ENCODE measurements at places on chromosomes 7 and 10.

DNA sequence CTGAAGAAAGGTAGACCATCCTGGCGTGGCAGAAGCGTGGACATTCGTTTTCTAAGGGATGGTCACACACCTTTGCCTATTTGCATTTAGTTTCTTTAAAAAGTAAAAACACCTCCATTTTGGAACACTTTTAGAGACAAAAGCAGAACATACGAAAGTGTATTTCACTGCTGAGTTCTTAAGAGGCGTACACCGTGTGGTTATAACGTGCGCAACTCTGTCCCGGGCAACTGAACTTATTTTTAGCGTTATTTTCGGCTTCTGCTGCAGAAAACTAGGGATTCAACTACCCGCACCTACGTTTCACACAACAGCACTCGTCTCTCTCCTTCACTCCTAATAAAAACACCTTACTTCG lies 557 bp upstream of the LSM8 start:
- no peak for DNase-seq

DNA sequence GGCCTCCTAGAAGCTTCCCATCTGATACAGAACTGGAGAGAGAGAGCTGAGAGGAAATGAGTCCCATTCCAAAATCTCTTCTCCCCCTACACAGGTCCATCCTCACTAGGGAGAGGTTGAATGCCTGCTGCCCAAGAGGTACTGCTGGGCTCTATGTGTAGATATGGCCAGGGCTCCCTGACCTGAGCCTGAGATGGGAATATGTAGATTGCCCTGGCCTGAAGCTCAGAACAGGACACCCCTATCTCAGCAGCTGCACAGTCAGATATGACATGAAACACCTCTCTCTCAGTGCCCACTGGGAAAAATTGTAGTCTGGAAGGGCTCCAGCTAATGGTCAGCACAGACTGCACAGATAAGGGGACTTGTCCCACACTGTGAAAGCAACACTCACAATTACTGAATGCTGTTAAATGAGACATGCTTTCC lies 3.1 kb upstream of the IFIT1B start:
- DNase-seq = no peak

- no peak for DNase-seq
Measured at GRCh38 chr7:45937301-45937700, 16.2 kb upstream of the IGFBP3 start.

DNA sequence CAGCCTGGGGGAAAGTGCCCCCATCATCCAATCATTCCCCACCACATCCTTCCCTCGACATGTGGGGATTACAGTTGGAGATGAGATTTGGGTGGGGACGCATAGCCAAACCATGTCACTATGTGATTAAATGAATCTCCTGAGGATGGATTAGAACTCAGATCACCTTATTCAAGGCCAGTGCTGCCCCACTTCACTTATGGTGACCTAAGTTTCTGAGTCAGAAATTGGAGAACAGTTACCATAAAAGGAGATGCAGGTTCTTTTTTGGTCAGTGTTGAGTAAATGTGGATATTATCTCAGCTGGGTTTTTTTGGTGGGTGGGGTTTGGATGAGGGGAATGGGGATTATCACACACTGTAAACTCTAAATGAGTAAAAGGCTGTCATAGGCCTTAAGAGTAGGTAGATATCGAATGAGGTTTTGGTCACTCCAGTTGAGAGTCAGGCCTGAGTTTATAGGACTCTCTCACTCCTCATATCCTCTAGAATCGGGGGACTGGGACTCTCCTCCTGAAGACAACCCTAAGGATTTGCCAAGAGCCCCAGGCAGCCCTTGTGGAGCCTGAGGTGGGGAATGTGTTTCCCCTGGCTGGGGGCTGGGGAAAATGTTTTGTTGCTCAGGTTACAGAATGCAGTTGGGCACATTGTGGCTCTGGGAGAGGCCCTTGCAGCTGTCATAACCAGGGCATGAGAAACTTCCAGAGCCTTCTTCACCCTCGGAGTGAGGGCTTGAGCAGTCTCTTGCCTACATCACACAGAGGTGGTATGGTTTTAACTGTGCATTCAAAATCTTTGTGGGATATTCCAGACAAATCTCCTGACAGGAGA lies 213.0 kb downstream of the BAMBI start:
- DNase-seq = no peak

- DNase-seq = no peak
Measured at GRCh38 chr7:115816318-115816974, 214.1 kb downstream of the TFEC start.

DNA sequence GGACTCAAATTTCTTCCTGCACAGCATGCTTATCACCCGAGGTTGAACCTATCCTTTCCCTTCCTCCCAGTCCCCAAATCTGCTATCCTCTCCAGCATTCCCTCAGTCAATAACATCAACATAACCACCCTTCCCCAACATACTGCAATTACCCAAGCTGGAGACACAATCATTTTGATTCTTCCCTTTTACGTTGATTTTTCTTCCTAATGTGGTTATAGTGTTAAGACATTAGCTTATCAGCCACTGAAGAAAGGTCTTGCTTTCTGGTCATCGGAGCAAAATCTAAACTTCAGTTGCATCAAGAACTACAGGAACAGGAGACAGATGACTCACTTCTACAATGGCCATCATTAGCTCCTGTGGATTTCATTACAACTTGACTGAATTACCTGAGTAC lies 3.5 kb upstream of the HBP1 start:
- DNase-seq = no peak

- no peak for DNase-seq
Measured at GRCh38 chr10:62333135-62333889, 40.9 kb upstream of the ZNF365 start.

DNA sequence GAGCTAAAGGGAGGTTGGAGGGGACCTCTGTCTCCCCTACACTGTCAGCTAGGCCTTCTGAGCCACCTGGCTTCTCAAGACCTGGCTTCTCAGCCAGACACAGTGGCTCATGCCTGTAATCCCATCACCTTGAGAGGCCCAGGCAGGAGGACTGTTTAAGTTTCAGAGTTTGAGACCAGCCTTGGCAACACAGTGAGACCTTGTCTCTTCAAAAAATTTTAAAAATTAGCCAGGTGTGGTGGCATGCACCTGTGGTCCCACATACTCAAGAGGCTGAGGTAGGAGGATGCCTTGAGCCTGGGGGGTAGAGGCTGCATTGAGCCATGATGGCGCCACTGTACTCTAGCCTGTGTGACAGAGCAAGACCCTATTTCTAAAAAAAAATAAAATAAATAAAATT lies 33.1 kb downstream of the PIP4K2A start:
- no peak for DNase-seq

GRCh38 chr7:1314021-1314907 lies 81.6 kb downstream of the UNCX start:
- DNase-seq = no peak

GRCh38 chr7:36673703-36674102 lies 50.6 kb downstream of the AOAH start:
- DNase-seq = no peak

GRCh38 chr7:153322991-153323390 lies 563.4 kb downstream of the ACTR3B start:
- no peak for DNase-seq

DNA sequence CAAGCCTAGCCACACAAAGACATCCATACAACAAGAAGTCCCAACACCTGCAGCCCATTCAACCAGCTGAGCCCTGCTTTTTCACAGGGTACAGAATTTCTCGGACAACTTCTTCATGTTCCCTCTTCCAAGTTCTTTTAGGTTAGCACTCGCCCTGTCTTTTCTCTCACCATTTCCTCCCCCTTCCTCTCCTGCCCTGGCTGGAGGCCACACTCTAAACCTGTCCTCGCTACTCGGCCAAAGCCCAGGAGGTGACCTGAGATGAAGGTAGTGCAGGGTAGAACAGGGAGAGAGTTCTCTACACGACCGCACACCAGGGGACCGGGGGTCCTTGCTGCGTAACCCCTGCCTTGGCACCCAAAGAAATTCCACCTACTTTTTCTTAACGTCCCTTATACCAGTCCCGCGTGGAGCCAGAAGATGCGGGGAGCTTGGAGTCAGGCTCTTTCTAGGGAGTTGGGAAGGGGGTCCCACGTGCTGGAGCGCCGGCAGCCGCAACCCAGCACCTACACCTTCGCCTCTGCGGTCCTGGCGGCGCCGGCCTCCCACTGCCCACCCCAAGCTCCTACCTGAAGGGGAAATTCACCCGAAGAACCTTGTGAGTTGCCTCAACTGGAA lies 16.0 kb upstream of the DLX6 start:
- no peak for DNase-seq

DNA sequence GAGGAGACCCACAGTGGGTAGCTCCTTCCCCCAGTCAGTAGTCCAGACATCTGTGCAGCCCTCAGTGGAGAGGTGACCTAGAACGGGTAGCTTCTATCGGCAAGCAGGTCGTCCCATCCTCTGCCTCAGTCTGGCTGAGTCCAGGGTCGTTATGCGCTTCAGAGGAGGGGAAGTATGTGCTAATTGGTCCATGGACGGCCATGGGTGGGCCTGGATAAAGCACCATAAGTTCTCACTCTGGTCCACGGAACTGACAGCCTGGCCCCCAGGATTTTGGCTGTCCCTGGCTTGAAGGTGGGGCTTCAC lies 78.6 kb downstream of the HDAC9 start:
- DNase-seq = no peak

DNA sequence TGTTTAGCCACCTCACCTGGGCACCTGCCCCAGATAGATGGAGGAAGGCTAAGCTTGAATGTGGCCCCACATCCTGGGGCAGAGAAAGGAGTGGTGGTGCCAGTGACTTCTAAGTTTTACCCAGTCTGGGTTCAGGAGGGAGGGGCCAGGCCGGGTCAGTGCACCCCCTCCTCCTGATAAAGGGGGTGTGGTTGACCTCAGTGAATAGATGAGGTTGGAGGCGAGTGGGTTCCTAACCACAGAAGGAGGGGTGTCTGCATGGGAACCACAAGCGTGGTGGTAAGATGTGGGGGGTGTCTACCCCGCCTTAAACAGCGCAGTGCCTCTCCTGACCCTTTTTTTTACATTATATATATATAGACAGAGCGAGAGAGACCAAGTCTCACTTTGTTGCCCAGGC lies 105.3 kb upstream of the KCTD7 start:
- DNase-seq = no peak

- DNase-seq = no peak
Measured at GRCh38 chr10:43044961-43045621, 31.8 kb upstream of the RET start.
